Metanephros (tissue), 2 donors: ENCODE measurements at places on chromosomes 11 and 22. TPM values are rescaled to one million over a fixed set of nuclear protein-coding genes. Genes with fewer than 3 reads are reported as not detected.

OR52H1 gene
- total RNA-seq: 2.3 TPM

SAAL1 gene
- total RNA-seq: 14.6 TPM

TSPAN18 gene
- total RNA-seq: 27.6 TPM

NRXN2 gene
- 33.2 TPM for total RNA-seq

RIMBP3B gene
- total RNA-seq: 0.12 TPM

TMEM86A gene
- total RNA-seq: 5.3 TPM

OR4A16 gene
- not detected for total RNA-seq

APOL4 gene
- 6.3 TPM for total RNA-seq

ACR gene
- 0.18 TPM for total RNA-seq

ZNHIT2 gene
- 8.0 TPM for total RNA-seq

CSF2RB gene
- total RNA-seq: 7.9 TPM

SPECC1L gene
- total RNA-seq: 34.8 TPM

SLC17A6 gene
- not detected for total RNA-seq

TPP1 gene
- 113 TPM for total RNA-seq

ACTN3 gene
- 37.8 TPM for total RNA-seq

LTO1 gene
- total RNA-seq: 15.5 TPM

LRP4 gene
- 25.2 TPM for total RNA-seq

PDE3B gene
- 12.9 TPM for total RNA-seq

C11orf52 gene
- 8.2 TPM for total RNA-seq

SYT8 gene
- 0.82 TPM for total RNA-seq
